ENCODE measurements at places on chromosomes 11 and 22.

DNA sequence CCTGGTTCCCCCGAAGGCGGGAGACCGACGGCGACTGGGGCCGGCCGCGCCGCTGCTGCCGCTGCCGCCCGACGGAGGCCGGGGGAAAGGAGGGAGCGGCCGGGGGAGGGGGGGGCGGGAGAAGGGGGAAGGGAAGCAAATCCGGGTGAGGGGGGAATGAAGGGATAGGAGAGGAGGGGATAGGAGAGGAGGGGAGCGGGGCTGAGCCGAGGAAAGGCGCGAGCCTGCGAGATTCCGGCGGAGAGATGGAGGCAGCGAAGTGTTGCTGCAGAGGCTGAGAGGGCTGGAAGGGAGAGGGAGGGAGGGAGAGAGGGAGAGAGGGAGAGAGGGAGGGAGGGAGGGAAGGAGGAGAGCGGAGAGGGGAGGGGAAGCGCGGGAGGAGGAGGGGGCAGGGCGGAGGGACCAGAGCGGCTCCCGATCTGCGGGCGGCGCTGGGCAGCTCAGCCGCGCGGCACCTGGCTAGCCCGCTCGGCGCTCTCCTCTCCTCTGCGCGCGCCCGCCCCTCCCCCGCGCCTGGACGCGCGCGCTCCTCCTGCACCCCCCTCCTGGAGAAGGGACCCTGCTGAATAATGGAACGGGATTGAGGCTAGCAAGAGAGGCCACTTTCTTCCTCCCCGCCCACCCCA, 52.3 kb downstream of the SLC22A12 start:
- DNase-seq: no peak

DNA sequence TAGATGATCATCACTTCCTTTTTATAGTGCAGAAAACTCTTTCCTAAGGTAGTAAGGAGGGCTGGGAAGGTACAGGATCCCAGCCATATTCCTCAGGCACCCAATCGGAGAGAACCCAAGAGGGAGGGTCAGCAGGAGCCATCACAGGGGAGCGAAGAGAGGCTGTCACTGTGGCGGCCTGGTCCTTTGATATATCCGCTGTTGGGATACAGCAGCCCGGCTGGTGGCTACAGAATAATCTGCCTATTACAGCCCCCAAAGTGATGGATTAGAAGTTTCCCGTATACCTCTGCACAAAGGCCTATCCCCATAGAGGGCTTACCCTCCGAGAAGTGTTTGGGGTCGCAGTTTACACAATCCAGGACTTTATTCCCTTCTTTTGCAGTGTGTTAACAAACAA, 48.5 kb downstream of the OR4D9 start:
- DNase-seq: no peak

DNA sequence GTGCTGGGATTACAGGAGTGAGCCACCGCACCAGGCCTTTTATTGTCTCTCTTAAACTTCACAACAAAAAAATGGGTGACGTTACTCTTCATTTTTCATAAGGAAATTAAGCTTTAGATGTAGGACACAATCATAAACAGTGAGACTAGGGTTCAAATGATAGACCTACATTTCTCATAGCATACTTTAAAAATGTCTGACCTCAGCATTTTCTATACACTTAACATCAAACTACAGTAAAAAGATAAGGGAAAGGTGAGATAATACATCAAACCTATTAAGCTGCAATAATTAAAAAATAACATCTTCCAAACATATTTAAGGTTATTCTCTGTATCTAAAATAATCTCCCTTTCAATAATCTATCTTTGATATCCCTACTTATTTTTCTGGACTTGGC, 914.2 kb downstream of the FAM181B start:
- no peak for DNase-seq

- DNase-seq: no peak
These were observed 11.9 kb downstream of the LYVE1 start for GRCh38 chr11:10556590-10556989.

Measured in stimulated activated effector memory CD8-positive, alpha-beta T cell treated with anti-CD3 and anti-CD28 coated beads, Interleukin-12 subunit alpha, Interleukin-12 subunit beta, amount 100 ng/mL, for 72 hours (primary cell).